Activated CD4-positive, alpha-beta T cell treated with anti-CD3 and anti-CD28 coated beads for 36 hours (primary cell): ENCODE measurements at places on chromosomes 3 and 15. TPM values are rescaled to one million over a fixed set of nuclear protein-coding genes. Genes with fewer than 3 reads are reported as not detected.

GOLGA8O gene
- 1.3 TPM for total RNA-seq

SHC4 gene
- 1.4 TPM for total RNA-seq

GP5 gene
- 0.37 TPM for total RNA-seq

GXYLT2 gene
- not detected for total RNA-seq

SAMD7 gene
- not detected for total RNA-seq

CEP63 gene
- total RNA-seq = 25.9 TPM

KCNMB3 gene
- total RNA-seq = 0.23 TPM

CPEB1 gene
- 0.18 TPM for total RNA-seq

GHRL gene
- total RNA-seq = 0.30 TPM

PPP1R14D gene
- not detected for total RNA-seq

CASR gene
- total RNA-seq = 0.05 TPM

CHRNA7 gene
- total RNA-seq = 0.11 TPM

BNIP2 gene
- total RNA-seq = 61.5 TPM

OXSR1 gene
- 53.7 TPM for total RNA-seq

LRRFIP2 gene
- 25.1 TPM for total RNA-seq

CCR8 gene
- total RNA-seq = 0.75 TPM

GRCh38 chr3:47324278-47324865 lies 41.6 kb downstream of the KLHL18 start:
- DNase-seq = peak; percentile 66

DNA sequence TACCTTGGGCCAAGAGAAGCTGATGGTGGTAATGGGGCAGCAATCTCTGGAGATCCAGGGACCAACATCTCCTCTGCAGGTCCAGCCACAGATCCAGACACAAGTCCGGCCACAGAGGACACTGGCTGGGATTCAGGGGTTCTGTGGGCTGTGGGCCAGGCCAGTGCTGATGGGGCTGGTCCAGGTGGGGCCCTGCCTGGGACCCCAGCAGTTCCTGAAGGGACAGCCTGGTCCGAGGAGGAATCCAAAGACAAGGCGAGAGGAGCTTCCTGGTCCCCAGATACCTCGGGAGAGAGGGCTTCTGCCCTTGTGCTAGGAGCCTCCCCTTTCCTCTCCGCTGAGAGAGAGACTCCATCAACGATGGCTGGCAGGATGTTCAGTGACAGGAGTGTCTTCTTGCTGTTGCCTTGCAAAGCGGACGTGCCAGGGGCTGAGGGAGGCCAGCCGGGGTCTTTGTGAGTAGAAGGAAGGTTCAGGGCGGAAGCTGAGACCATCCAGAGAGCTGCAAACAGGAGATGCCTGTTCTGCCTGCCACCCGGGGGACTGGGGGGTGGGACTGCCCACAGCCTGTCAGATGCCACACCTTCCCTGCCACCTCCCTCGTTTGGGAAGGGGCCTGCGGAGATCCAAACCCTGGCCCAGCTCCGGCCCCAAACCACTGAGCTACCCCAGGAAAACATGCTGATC lies 24.5 kb upstream of the GOLGA6C start:
- no peak for DNase-seq

- no peak for DNase-seq
Measured at GRCh38 chr15:60875681-60876080, 353.4 kb downstream of the RORA start.

GRCh38 chr3:162376761-162377160 lies 880.2 kb downstream of the OTOL1 start:
- DNase-seq = no peak

GRCh38 chr3:51075221-51075775 lies 309.8 kb upstream of the MANF start:
- DNase-seq = no peak

- no peak for DNase-seq
Measured at GRCh38 chr15:89370120-89370977, 35.7 kb upstream of the POLG start.

GRCh38 chr15:51697163-51697562 lies 15.9 kb downstream of the SCG3 start:
- no peak for DNase-seq

DNA sequence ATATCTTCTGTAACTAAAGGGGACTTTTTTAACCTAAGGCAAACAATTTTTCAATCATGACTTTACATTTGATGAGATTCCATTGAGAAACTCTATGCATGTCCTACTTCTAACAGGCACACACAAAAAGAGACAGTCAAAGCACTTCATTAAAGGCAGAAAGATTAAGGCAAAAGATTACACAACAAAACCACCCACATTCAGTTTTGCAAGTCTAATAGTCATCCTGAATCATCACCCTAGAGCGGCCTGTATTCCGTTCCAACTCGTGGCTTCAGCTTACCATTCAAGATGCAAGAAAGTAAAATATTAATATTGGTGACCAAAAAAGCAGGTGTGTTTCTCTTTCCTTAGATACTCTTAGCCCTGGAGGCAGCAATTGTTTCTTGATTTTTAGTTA lies 205.9 kb downstream of the P3H2 start:
- DNase-seq = peak; percentile 11

DNA sequence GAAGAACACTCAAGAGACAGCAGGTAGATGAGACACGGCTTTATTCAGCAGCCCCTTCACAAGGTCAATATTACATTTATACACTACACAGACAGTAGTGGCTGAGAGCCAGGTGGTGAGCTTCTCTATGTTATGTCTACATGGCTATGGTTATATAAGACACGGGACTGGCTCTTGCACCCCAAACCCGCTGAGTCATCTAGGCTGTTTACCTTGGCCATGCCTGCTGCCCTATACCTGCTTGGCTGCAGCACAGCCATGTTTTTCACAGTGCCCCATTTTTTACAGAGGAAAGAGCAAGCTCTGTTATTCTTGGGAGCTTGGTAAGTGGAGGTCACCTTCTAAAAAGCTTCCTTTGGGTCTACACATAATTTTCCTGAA lies 231.6 kb downstream of the IGSF11 start:
- DNase-seq = no peak

GRCh38 chr3:13879102-13879945 lies 547 bp downstream of the WNT7A start:
- peak; percentile 60 for DNase-seq

DNA sequence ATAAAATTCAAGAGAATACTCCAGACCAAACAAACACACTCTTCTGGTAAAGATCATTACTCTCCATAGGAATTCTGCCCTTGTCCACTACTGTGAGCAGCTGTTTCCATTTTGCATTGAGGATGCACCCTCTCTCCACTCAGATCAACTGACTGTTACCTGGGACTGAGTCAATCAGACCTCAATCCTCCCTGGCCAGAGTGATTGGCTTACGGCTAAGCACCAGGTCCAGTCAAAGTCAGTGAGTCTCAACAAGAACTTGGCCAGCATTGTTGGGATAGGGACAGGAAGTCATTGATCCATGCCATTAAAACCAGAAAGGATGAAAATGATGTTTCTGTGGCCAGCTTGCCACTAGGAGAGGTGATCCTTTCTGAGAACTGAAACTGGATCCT lies 79.7 kb downstream of the WNT5A start:
- no peak for DNase-seq

- no peak for DNase-seq
Measured at GRCh38 chr15:39752991-39753390, 29.6 kb downstream of the FSIP1 start.

DNA sequence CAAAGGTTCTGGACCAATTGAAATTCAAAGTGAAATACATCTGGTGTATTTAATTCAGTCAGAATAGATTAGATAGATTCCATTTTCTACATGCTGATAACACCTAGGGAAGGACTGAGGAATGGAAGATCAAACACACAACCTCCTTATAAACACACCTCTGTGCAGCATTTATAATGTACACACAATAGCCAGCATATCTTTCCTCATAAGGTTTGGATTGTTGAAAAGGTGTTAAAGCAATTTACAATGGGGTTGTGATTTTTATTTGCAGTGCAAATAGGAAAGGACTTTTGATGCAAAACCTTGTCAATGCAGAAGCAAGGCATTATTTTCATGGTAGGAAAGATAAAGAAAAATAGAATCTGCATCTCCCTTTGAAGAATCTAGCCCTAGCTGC lies 448.9 kb upstream of the KCNMB2 start:
- no peak for DNase-seq

GRCh38 chr15:38154837-38155236 lies 97.8 kb upstream of the SPRED1 start:
- DNase-seq = no peak

- DNase-seq = no peak
Measured at GRCh38 chr15:56877255-56877970, 41.0 kb upstream of the TCF12 start.

DNA sequence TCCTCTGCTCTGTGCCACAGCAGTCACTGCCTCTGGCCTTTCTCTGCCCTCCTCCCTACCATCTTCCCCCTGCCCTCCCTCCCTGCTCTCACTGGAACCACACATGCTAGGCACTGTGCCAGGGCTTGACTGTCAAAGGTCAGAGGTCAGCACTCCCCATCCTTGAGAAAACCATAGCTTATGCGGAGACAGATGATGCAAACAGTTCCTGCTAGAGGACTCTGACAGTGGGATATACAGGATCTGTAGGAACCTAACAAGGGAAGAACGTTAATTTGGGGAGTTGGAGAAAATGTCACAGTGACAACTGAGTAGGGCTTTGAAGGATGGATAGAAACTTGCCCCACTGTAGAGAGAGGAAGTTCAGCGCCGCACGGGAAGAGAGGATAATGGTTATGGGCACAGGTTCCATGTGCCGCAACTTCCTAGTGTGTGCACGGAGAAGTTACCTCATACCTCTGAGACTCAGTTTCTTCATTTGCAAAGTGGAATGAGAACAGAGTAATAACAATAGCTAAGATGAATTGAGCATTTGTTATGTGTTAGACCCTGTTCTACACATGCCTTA lies 29.3 kb upstream of the XYLB start:
- no peak for DNase-seq

- DNase-seq = no peak
Measured at GRCh38 chr3:109188741-109189140, 52.2 kb downstream of the C3orf85 start.

DNA sequence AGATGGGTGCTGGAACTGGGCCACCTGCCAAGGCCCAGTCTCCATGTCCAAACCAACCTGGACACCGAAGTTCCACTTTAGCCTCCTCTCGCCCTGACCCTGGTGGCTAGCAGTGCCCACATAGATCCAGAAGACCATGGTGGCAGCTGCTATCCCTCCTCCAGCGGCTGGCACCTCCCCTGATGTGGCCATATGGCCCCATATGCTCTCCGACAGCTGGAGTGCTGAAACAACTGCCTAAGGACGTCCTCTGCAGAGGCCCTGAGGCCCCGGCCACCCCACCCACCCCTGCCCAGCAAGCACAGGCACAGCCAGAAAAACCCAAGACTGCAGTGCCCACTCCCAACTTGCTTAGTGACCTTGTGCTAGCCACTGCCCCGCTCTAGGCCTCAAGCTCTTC lies 182.3 kb upstream of the LINGO1 start:
- no peak for DNase-seq

DNA sequence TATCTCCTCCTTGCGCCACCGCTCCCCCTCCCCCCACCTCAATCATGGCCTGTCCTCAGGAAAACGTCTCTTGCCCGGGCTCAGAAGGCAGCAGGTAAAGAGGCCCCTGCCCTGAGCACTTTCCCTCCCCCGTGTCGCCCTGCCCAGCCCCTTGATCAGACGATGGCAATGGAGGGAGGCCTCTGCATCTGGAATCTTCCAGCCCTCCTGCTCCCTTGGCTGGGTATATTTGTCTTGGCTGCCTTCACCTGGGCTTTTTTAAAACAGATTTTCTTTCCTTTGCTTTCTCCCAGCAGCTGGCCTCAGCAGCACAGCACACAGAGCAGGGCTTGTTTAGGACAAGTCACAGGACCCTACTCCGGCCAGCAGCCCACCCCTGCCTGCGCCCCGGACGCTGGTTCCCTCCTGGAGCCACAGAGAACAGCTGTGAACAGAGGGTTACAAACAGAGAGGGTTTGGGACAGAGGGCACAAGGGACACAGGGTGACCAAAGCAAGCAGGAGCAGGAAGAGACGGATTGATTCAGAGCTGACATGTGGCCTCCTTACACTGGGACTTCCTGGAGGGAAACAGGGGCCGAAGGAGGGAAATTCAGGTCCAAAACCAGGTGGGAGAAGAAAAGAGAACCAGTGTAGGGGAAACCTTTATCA lies 78.7 kb downstream of the ISG20 start:
- no peak for DNase-seq

- DNase-seq = no peak
Measured at GRCh38 chr15:32669896-32670611, 28.5 kb downstream of the SCG5 start.

DNA sequence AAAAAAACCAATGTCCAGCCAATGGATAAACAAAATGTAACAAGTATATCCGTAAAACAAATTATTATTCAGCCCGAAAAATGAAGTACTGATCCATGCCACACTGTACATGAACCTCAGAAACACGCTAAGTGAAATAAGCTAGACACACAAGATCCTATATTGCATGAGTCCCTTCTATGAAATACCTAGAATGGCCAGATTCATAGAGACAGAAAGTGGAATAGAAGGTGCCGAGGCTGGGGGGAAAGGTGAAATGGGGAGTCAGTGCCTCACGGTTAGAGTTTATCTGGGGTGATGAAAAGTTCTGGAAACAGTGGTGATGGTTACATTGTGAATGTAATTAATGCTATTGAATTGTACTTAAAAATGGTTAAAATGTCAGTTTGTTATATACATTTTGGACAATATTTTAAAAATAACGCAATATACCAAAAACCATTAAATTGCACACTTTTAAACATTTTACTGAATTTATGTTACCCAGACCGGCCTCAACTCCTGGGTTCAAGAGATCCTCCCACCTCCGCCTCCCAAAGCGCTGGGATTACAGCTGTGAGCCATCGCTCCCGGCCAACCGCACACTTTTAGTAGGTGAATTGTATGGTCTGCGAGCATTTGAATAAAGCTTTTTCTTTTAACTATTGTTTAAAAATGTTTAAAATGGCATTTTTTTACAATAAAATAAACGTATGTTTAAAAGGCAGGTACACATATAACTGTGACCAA lies 2.1 kb downstream of the RNF168 start:
- DNase-seq = peak; percentile 64

- no peak for DNase-seq
Measured at GRCh38 chr15:67769497-67770357, 55.6 kb upstream of the SKOR1 start.

- no peak for DNase-seq
Measured at GRCh38 chr3:113802795-113803455, 35.7 kb upstream of the GRAMD1C start.

DNA sequence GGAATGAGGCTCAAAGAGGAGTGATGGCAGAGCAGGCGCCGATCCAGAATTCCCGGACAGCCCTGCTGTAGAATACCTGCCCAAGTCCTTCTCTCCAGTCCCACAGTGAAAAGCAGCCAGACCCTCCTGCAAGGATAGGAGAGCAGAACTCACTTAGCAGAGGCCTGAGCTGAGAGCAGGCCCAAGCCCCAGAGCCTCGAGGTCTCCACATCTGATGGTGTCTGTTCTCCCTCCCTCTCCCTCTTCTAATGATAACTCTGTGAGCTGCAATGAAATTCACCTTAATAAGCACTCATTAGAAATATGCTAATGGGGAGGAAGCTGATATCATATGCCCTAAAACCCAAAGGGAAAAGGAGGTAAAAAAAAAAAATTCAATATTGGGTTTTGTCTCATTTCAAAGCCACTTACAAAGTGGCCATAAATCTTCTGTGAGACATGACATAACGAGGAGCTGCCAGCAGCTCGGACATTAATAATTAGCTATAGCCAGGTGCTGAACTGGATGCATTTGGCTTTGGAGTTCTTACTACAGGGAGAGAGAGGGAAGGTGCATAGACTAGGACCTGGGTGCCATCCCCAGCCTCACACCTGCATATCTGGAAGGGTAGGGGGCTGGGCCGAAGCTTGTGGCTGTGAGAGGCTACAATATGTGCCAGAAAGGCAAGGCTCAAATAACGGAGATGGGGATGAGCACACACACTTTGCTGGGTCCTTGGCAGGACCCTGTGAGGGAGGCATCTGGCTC lies 108.4 kb downstream of the MEGF11 start:
- no peak for DNase-seq
